Fibroblast of the aortic adventitia (primary cell): ENCODE measurements at places on chromosomes 7 and 10.

DNA sequence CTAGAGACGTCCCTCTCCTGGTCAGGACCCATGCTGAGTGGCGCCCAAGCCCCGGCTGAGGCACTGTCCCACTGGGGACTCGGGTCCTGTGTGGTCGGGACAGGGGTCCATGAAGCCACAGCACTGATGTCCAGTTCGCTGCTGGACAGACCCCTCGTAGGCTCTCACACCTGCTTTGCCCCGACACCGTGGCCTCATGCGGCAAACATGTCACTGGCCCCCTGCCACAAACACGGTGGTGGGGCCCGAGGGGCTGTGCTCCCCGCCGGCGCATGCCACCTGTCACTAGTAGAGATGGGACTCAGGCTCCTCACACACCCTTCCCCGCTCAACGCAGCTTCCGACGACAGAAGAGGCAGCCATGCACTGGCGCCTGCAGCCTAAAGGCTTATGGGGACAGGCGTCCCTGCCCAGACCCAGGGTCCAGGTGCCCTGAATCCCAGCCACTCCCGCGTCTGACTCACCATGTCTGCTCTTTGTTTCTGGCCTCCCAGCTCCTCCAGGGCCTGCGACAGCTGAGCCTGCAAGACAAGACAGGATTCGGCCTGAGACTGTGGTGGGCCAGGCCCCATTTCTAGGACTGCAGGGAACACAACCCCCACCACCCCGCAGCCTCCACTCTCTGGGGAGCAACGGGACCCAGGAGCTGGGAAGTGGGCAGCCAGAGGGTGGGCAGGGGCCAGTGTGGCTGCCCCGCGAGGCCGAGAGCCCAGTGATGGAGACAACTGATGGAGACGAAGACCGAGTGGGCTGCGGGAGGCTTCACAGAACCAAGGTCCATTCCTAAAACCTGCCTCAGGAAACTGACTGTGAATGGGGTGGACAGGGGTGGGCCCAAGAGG lies 230.9 kb downstream of the MAD1L1 start:
- DNase-seq, result no peak

- DNase-seq, result no peak
Measured at GRCh38 chr7:71558806-71559613, 427.1 kb downstream of the GALNT17 start.

DNA sequence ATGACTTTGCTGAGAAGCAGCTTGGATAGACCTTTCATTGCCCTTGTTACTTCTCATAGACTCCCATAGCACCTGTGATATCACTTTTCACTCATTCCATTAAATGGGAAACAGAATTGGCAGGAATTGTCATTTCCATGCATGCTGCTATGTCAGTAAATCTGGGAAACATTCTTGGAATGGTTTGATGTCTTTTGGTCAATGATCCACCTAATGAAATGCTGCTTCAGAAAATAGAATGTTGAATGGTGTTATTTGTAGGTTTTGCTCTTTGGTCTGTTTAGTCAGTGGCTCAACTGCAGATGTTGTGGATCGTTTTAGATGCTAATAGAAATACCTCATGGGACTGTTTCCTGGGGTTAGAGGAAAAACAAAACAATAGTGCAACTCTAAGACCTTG lies 127.8 kb downstream of the PLPP4 start:
- DNase-seq, result no peak

DNA sequence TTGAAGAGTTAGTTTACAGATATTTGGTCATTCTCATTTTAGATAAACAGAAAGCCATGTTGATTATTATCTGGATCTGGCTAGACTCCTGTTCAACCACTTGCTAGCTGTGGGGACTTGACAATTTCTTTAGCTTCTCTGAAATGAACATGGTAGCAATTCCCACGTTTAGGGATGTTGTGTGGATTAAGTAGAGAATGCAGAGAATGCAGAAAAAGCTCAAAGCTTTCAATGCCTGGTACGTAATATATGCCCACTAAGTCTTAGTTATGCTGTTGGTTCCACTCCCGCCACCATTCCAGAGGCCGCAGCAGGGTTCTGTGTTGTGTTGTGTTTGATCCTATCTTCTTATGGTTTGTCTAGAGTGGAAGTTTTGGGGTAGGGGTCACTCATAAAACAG lies 39.2 kb upstream of the RPA3 start:
- DNase-seq, result no peak

GRCh38 chr10:89002226-89002978 lies 11.8 kb downstream of the FAS start:
- DNase-seq, result no peak

DNA sequence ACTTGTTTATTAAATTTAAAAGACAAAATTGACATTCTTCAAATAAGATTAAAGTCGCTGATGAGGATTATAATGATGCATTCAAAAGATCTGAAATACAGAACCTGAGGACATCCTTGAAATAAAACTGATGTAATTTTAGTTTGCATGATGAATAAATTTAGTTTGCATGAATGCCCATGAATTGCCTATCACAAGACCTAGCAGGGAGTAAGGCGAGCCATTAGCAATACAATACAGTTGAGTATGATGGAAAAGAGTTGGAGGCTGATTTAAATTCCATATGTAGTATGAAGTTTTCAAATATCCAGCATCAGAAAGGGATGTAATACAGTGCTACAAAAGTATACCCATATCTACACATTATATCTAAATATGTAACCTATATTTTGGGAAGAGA lies 321.3 kb downstream of the CACNA2D1 start:
- DNase-seq, result no peak

DNA sequence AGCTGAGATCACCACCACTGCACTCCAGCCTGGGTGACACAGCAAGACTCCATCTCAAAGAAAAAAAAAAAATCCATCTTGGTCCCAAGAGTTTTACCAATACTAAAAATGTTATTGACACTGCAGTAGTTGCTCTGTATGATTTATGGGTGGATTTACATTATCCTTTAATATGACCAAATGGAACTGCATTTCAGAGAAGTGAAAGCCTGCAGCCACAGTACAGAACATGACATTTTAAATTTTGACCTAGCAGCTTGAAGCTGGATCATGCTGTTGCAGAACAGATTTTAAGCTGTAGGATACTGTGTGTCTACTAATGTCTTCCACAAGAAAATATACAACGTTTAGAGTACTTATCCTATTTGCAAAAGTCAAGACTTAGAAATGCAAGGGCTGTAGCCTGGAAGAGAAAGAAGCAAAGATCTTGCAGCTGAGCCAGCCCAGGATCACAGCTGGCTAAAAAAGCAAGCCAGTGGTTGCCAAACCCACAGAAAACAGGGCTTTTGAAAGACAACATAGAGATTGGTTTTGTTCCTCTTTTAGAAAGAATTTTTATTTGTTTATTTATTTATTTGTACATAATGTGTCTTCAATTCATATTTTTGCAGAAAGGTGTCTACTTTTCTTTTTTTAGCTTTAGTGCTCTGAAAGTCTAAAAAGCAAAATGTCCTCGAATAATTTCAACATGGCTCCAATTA lies 55.2 kb upstream of the WNT16 start:
- DNase-seq, result peak; percentile 27

- DNase-seq, result no peak
Measured at GRCh38 chr7:151470711-151471110, 30.8 kb upstream of the CRYGN start.

- DNase-seq, result no peak
Measured at GRCh38 chr7:28754447-28754846, 203.7 kb downstream of the TRIL start.

DNA sequence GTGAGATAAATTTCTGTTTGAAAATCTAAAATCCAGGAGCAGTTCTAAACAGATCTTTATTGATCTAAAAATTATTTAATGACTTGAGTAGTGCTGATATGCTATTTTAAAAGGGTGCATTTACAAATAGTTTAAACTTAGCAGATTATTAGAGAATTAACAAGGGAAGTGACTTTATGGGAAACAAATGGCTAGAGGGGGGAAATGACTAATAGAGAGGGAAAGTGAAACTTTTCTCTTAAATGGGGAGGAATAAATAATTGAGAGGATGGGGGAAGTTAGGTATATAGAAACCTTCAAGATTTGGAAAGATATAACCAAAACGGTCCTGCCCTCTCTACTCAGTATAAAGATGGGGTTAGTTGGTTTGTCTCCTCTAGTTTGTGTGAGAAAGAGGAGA lies 90.1 kb upstream of the ARMC3 start:
- no peak for DNase-seq

- DNase-seq, result no peak
Measured at GRCh38 chr10:72424561-72424960, 69.8 kb upstream of the DNAJB12 start.

- DNase-seq, result no peak
Measured at GRCh38 chr7:297611-298374, 7.8 kb downstream of the FOXL3 start.

DNA sequence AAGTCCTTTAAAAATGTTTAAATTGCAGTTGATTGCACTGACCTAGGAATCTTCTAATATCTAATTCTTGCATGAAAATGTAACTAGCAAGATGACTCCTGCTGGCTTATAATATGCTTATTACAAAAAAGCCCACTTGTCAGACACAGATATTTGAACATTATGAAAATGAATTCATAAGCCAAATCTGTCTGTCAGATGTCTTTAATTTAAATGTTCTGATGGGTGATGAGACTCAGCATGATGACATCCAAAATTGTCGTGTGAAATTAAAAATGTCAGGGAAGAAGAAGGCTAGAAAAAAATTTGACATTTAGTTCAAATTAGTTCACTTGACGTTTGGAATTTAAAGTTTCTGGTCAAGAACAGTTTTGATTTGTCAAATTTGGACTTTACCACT lies 277.8 kb downstream of the PHF14 start:
- no peak for DNase-seq

GRCh38 chr7:8480527-8480926 lies 47.1 kb downstream of the NXPH1 start:
- DNase-seq, result no peak

DNA sequence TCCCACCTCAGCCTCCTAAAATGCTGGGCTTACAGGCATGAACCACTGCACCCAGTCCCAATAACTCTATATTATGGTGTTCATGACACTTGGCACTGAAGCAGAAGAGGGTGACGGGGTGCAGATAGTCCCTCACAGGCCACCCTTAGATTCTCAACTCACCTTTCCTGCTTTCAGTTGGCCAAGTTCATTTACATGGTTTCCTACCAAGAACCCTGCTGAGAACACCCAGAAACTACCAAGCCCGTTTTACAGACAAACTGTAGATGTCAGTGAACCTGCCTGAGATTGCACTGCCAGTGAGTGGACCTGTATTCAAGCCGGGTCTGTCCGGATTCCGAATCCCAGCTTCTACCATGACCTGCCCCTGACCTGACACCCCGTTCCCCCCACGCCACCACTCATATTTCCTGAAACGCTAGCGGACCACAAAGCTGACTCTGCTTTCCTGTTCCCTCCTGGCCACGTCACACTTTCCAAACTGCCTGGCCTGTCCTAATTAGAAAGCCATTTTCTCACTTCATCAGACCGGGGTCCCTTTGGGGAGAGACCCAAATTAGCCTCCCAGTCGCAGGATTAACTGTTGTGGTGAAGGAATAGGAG lies 17.3 kb downstream of the GRID2IP start:
- DNase-seq, result no peak

GRCh38 chr7:116999311-116999710 lies 46.0 kb downstream of the ST7 start:
- DNase-seq, result peak; percentile 39

- peak; percentile 84 for DNase-seq
Measured at GRCh38 chr7:130356876-130357611, 12.4 kb downstream of the CPA5 start.

DNA sequence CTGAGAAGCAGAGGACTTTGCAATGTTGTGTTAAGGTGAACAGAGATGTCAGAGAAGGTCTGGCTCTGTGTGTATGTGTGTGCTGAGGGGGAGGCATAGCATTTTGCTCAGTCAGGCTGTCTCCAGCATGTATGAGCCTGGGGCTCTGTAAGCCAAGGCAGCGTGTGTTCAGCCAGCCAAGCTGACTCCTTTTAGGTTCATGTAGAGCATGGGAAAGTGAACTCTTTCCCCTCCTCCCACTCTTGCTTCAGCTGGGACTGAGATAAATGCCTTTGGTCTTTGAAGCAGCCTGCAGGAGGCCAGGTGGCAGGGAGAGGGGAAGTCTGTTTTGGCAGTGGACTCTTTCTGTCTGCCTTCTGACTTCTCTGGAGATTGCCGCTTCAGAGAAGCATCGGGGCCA lies 3.8 kb downstream of the SFXN2 start:
- peak; percentile 29 for DNase-seq

DNA sequence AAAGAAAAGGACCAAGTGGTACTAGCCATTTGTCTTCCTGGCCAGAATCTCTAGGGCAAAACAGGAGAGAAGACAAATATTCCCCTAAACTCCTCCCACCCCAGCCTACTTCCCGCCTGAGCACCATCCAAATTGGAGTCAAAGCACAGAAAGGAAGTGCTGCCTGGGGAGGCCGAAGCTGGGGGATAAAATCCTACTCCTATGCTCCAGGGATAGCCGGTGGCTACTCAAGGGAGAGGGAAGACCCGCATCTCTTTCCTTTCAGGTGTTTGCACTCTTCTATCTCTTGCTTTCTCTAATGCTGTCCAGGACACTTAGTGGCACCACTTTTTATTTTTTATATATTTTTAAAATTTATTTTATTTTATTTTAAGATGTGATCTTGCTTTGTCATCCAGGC lies 7.1 kb upstream of the DUSP5 start:
- DNase-seq, result no peak

GRCh38 chr7:75559355-75559975 lies 67.3 kb downstream of the SPDYE5 start:
- DNase-seq, result no peak

DNA sequence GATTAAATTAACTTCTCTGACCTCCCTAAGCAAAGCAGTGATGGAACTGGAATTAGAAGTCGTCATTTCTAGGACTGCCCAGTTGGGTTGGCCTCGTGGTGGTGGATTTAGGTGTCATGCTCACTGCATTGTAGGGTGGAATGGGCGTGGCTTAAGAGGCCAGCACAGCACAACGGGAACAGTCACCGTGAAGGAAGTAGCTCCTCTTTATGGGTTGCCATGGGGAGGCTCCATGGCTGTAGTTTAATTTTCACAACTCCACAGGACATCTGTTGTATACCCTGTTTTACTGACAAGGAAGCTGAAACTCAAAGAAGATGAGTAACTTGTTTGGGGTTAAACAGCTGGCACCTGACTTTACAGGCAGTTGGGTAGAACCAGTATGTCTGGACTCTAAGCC lies 208.3 kb downstream of the CELF2 start:
- DNase-seq, result no peak

DNA sequence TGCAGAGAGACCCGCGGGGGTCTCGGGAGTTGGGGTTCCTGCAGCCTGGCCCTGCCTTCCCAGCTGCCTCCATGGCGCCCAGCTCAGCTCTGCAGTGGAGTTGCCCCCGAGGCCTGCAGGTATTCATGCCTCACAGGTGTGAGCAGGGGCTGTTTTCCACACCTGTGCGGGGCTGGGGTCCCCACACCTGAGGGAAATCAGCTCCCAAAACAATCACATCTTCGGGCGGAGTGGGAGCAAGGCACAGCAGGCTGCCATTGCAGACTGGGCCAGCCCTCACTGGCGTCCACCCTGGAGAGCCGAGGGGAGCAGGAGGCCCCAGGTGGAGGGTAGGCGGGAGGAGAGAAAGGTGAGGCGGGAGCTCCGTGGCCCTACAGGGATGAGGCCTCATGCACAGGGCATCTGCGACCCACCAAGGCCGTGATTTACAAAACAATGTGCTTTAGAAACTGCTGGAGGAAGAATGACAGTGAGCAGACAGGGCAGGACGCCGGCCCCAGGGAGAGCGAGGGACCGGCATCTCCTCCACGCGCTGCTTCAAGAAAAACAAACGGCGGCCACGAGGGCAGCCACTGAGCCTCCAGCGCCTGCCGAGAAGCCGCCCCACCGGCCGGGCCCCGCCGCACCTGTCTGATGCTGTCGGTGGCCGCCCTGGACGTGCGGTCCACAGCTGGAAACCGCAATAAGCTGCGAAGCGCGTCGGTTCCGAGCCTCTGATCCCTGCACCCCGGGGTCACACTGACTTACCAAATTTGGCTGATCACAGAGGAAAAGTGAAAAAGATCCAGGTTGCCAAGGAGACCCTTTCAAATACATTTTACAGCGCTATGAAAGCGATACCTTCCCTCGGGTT lies 53.0 kb upstream of the PDGFA start:
- no peak for DNase-seq
